SK-N-SH treated with all-trans-retinoic acid at 6 μM for 48 hours (cell line): ENCODE measurements at places on chromosomes 1 and 21.

DNA sequence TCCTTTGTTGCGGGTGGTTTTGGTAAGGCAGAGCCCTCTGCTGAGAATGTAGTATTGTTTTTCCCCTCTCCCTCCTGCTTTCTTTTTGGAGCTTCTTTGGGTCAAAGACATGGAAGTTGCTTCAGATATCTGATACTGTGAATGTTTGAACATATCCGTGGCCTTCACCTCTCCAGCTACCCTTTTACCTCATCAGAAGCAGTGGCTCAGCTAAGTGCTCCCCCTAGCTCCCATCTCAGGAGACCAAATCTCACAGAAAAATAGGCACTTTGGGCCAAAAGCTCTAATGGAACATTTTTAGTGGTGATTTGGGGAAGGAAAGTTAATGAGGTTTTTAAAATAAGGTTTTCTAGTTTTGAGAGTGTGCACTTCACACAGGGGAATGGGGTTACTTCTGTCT is 6.3 kb downstream of the TMEM200B start:
- ATAC-seq, result no peak

GRCh38 chr1:77037038-77037437 is 169.8 kb downstream of the ST6GALNAC5 start:
- ATAC-seq, result no peak

- peak; percentile 42 for ATAC-seq
These were observed 724 bp downstream of the DOCK7 start for GRCh38 chr1:62687421-62687902.

- no peak for ATAC-seq
These were observed 13.3 kb downstream of the RPS6KA1 start for GRCh38 chr1:26542771-26543451.

GRCh38 chr1:154629061-154629674 is 21.2 kb upstream of the ADAR start:
- ATAC-seq, result no peak

DNA sequence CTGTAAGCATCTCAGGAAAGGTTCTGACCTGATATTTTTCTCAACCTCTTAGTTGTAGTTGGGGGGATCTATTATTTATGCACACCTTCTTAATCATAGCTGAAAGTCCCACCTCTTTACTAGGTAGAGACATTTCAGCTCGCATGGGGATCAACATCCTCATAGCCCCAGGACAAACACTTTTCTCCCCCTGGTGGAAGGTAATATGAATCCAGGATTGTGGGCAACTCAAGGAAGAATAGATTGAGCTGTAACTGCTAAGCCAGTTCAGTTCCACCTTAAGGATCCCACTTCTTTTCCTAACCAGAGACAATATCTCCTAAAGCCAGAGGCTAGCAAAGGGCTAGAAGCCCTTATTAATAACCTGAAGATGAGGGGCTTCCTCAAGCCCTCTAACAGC is 25.4 kb upstream of the SMYD3 start:
- peak; percentile 43; the same call in 2 of the 3 replicates for ATAC-seq

DNA sequence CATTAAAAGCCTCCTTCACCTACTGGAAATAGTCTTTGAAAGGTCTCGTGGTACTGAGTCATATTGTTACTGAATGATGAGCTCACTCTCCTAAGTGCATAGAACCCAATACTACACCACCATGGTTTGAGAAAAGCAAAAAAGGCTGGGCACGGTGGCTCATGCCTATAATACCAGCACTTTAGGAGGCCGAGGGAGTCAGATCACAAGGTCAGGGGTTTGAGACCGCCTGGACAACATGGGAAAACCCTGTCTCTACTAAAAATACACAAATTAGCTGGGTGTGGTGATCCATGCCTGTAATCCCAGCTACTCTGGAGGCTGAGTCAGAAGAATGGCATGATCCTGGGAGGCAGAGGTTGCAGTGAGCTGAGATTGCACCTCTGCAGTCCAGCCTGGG is 3.3 kb upstream of the HNRNPCL1 start:
- no peak for ATAC-seq

GRCh38 chr1:197944485-197944884 is 27.3 kb downstream of the LHX9 start:
- ATAC-seq, result no peak

DNA sequence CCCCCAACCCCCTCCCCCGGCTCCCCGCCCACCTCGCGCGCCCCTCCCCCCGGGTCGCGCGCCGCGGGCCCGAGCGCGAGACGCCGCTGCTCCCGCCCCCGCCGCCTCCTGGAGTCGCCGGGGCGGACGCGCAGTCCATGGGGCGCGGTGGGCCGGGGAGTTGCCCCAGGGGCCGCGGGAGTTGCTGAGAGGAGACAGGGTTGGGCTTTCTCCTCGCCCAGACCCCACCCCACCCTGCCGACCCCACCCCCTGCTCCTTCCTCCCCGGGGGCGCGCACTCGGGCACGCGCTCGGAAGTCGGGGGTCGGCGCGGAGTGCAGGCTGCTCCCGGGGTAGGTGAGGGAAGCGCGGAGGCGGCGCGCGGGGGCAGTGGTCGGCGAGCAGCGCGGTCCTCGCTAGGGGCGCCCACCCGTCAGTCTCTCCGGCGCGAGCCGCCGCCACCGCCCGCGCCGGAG is at the start of gene LAMC1:
Gene LAMC1, plus strand, starts transcription at position 275 of the 455 bp plus-strand sequence. CDS start 297 bp downstream, outside the sequence.
- peak; percentile 51 for ATAC-seq

- no peak for ATAC-seq
These were observed 2082.6 kb downstream of the MRPL39 start for GRCh38 chr21:23524685-23525084.

- ATAC-seq, result no peak
These were observed 4.8 kb downstream of the PSMD4 start for GRCh38 chr1:151259351-151259750.

DNA sequence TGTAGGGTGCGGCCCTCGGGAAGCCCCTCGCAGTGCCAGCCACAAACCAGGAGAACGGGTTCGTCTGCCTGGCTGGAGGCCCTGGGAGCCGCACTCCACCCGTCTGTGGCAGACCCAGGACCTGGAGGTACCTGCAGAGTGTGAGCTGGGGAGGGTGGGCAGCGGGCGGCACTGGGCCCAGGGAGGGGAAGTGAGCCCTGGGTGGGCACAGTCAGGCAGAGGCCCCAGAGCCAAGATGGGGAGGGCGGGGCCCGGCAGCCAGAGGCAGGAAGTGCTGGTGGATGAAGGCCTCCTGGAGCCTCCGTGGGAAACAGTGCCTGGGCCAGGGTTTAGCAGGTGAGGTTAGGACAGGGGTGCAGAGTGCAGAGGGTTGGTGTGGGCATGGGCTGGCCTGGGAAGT is 4.0 kb upstream of the PEX10 start:
- ATAC-seq, result no peak
